Gastrocnemius medialis (tissue), 4 donors: ENCODE measurements at places on chromosomes 12 and 14. TPM values are rescaled to one million over a fixed set of nuclear protein-coding genes. Genes with fewer than 3 reads are reported as not detected.

- H3K27me3 ChIP-seq, result no peaks in the 10 kb centered on the region
- H3K4me1 ChIP-seq, result peaks cover 5% of the 10 kb centered on the region
- no peaks in the 10 kb centered on the region for H3K36me3 ChIP-seq
- no peak overlapping the region for H3K27ac ChIP-seq
Observed at GRCh38 chr14:51511265-51511664, 140.4 kb upstream of the FRMD6 start.

GRCh38 chr14:34583525-34583924 lies 44.0 kb upstream of the EAPP start:
- no peak overlapping the region for H3K27ac ChIP-seq
- no peak overlapping the region for H3K4me3 ChIP-seq
- H3K27me3 ChIP-seq, result no peaks in the 10 kb centered on the region
- DNase-seq, result no peak

DNA sequence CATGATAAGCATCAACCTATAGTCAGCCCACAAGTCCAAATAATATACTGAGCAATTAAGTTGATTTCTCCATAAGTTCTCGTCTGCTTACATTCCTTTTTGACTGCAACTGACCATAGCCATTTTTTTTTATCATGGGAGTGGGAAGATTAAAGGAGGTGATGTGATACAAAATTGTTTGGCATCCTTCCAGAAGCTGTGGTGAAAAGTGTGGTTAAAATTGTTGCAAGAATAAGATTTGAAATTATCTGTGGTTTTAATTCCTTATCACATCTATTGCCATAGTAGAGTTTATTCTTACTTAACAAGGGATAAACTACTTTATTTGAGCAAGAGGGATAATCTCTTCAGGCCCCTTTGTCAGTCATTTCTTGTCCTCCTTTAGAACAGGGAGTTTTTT lies 50.7 kb downstream of the LIN52 start:
- peaks cover 10% of the 10 kb centered on the region for H3K4me1 ChIP-seq
- no peaks in the 10 kb centered on the region for H3K27me3 ChIP-seq
- H3K27ac ChIP-seq, result no peak overlapping the region
- no peak overlapping the region for H3K4me3 ChIP-seq
- H3K36me3 ChIP-seq, result no peaks in the 10 kb centered on the region

- H3K27ac ChIP-seq, result no peak overlapping the region
- no peaks in the 10 kb centered on the region for H3K4me1 ChIP-seq
- H3K27me3 ChIP-seq, result no peaks in the 10 kb centered on the region
- H3K4me3 ChIP-seq, result no peak overlapping the region
- no peaks in the 10 kb centered on the region for H3K36me3 ChIP-seq
- DNase-seq, result no peak
Observed at GRCh38 chr14:39641224-39641623, 209.0 kb upstream of the FBXO33 start.

DNA sequence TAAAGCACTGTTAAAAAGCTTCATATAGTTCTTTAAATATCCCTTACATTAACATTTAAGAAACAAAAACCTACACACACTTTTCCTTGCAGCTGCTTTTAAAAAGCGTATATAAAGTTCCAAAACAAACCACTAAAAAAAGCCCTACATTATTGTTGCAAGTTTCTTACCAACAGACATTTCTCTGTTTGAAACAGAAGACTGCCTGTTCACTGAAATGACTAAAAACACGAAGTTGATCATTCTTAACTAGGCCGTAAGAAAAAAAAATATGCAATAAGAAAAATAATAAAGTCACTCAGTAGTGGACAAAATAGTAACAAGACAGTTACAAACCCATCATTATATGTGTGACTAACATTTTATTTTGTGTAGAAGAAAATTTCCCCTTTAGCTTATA lies 37.3 kb downstream of the KIF21A start:
- H3K36me3 ChIP-seq, result no peaks in the 10 kb centered on the region
- no peaks in the 10 kb centered on the region for H3K27me3 ChIP-seq
- H3K4me1 ChIP-seq, result peaks cover 18% of the 10 kb centered on the region
- no peak for DNase-seq

- no peak for DNase-seq
- H3K4me1 ChIP-seq, result no peaks in the 10 kb centered on the region
- no peaks in the 10 kb centered on the region for H3K27me3 ChIP-seq
Observed at GRCh38 chr14:104151026-104151381, 12.6 kb downstream of the KIF26A start.

GRCh38 chr14:55976219-55976618 lies 142.0 kb upstream of the PELI2 start:
- H3K36me3 ChIP-seq, result no peaks in the 10 kb centered on the region
- DNase-seq, result no peak
- H3K4me1 ChIP-seq, result no peaks in the 10 kb centered on the region

DNA sequence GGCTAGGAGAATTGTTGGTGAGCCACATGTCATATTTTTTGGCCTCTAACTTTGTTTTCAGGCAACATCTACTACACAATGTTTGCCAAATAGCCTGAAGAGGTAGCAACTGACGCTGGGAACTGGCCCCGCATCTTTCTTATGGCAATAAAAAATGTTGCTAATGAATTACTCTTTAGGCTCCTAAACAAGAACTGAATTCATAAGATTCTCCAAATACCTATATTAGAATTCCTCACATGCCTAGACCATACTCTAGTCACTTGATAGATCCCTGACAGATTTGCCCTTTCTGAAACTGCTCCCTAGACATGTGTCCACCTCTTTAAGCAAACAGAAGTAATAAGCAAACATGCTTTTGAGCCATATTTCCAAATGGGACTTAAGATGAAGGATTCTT lies 209.0 kb upstream of the ATXN7L3B start:
- H3K27me3 ChIP-seq, result no peaks in the 10 kb centered on the region
- H3K4me3 ChIP-seq, result no peak overlapping the region
- H3K27ac ChIP-seq, result no peak overlapping the region

The KLRB1 gene
- total RNA-seq, result not detected
